ENCODE measurements at places on chromosomes 5 and 9.
A peak's percentile ranks its signal among the peaks of the same experiment; 100 is the strongest.

DNA sequence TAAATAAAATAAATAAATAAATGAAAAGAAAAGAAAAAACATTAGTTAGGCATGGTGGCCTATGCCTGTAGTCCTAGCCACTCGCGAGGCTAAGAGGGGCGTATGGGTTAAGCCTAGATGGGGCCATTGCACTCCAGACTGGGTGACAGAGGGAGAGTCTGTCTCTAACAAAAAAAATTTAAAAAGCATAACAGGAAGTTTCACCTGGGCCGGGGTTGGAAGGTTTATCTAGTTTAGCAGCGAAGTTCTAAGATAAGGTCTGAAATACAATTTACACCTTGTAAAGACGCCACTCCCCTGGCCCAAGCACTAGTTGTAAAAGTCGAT, 18.0 kb downstream of the ZMAT2 start:
- DNase-seq: no peak

DNA sequence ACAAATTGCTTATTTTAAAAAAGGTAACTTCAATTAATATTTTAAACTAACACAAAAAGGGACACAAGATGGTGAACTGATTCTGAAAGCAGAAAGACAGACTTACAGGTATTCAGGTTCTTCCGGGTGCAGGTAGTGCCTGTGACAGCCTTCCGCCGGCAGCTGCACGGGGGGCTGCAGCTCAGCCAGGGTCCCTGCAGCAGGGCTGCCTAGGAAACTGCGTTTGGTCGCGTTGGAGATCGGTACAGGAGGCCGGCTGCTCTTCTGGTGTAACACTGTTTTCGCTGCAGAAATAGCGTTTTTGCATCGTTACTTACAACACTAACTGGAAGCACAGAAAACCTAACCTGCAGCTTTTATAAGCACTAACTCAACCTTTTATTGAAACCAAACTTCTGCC, 80.0 kb downstream of the CAMSAP1 start:
- DNase-seq: no peak

- DNase-seq: no peak
These were observed 15.3 kb downstream of the MEF2C start for GRCh38 chr5:88867638-88868037.

DNA sequence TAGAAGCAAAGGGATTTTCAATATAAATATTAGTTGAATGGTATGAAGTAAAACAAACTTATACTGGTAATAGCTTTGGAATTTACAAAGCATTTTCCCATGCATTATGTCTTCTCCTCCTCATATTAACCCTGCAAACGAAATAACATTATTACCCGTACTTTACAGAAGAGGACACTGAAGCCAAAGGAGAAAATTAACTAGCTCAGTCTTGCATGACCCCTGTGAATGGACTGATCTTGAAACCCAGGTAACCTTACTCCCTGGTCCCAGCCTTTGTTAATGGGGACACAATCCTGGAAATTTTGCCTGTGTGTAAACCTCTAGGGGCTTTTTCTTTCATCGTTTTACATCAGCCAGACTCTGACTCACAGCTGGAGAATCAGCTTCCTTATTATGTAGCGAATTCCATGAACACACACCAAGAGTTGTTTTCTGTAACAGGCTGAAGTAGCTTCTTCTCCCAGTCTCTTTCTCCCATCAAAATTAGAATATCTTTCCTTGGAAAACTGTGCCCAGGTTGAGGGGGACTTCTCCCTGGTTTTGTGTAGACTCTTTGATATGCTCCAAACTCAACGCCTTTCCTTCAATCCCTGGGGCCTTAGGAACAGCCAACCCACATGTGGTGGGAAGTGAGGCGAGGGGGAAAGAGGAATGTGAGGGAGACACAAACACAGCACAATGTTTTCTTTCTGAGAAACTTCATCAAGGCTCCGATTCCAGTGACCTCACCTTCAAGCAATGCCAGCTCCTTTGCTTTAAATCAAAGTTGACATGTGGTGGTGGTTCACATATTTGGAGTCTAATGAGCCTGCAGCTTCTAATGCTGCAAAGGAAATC, 480.9 kb upstream of the PAPPA start:
- peak; percentile 85 for DNase-seq

GRCh38 chr5:52878656-52879055, 90.9 kb downstream of the ITGA1 start:
- DNase-seq: no peak

GRCh38 chr5:51621156-51621555, 237.9 kb downstream of the ISL1 start:
- DNase-seq: no peak

- DNase-seq: no peak
These were observed 284.4 kb upstream of the DAP start for GRCh38 chr5:11045411-11045810.

GRCh38 chr5:181076920-181077319, 36.9 kb downstream of the BTNL9 start:
- DNase-seq: no peak

DNA sequence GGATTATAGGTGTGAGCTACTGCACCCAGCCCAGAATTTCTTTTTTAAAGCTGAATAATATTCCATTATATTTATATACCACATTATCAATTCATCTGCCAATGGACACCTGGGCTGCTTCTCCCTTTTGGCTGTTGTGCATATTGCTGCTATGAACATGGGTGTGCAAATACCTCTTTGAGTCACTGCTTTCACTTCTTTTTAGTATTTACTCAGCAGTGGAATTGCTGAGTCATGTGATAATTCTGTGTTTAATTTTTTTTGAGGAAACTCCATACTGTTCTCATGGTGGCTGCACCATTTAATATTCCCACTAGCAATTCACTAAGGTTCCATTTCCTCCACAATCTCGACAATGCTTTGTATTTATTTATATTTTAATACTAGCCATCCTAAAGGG, 36.1 kb upstream of the KIF4B start:
- no peak for DNase-seq

GRCh38 chr9:107638521-107639310, 149.1 kb upstream of the KLF4 start:
- DNase-seq: no peak

DNA sequence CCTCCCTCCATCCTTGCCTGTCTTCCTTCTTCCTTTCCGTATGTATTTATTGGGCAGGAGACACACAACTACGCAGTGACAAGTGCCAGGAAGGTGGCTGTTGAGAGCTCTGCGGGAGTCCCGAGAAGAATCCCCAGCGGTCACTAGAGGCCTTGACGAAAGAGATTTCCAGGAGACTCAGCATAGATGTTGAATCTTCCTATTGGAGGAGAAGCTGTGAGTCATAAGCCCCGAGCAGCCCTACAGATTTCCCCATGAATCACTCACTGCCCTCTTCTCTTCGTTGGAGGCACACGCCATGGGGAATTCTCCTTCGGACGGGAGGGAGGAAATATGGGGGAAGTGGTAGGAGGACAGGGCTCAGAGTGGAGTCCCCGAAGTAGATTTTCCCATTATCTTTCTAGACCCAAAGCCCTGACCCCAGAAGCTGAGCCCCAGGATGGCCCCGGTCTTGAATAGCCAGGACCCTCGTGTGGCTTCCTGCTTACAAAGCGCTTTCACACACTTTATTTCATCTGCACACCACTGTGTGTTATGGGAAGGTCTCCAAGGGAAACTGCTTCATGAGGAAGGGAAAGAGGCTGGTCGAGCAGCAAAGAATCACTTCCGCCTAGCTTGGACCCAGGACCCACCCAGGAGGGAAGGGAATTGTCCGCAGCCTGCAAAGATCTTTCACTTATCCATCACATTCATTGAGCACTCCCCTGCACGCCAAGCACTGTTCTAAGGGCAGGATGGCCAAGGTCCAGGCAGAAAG, 12.7 kb downstream of the DUSP1 start:
- no peak for DNase-seq
